Natural killer cell (primary cell): ENCODE measurements at places on chromosomes 13 and 19. TPM values are rescaled to one million over a fixed set of nuclear protein-coding genes. Genes with fewer than 3 reads are reported as not detected.

- H3K4me3 ChIP-seq = no peak overlapping the region
- H3K36me3 ChIP-seq = no peaks in the 10 kb centered on the region
- H3K27ac ChIP-seq = no peak overlapping the region
- no peaks in the 10 kb centered on the region for H3K4me1 ChIP-seq
- no peaks in the 10 kb centered on the region for H3K27me3 ChIP-seq
Observed at GRCh38 chr19:50272263-50272897, 56.8 kb downstream of the KCNC3 start.

- no peaks in the 10 kb centered on the region for H3K4me1 ChIP-seq
- H3K27me3 ChIP-seq = no peaks in the 10 kb centered on the region
- no peak overlapping the region for H3K4me3 ChIP-seq
- no peaks in the 10 kb centered on the region for H3K36me3 ChIP-seq
Observed at GRCh38 chr13:21997726-21998125, 326.9 kb downstream of the FGF9 start.

DNA sequence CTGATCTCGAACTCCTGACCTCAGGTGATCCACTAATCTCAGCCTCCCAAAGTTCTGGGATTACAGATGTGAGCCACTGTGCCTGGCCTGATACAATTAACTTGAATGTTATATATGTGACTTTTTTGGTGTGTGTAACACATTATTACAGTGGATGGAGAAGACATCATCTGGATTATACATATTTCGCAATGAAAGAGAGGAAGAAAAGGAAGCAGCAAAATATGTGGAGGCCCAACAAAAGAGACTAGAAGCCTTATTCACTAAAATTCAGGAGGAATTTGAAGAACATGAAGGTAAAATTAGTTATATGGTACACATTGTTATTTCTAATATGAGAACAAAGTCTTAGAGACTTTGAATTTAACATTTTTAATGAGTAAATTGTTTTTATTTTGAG, 55.5 kb downstream of the BRCA2 start:
- no peaks in the 10 kb centered on the region for H3K36me3 ChIP-seq
- H3K4me3 ChIP-seq = no peak overlapping the region
- H3K27me3 ChIP-seq = no peaks in the 10 kb centered on the region
- no peaks in the 10 kb centered on the region for H3K4me1 ChIP-seq

DNA sequence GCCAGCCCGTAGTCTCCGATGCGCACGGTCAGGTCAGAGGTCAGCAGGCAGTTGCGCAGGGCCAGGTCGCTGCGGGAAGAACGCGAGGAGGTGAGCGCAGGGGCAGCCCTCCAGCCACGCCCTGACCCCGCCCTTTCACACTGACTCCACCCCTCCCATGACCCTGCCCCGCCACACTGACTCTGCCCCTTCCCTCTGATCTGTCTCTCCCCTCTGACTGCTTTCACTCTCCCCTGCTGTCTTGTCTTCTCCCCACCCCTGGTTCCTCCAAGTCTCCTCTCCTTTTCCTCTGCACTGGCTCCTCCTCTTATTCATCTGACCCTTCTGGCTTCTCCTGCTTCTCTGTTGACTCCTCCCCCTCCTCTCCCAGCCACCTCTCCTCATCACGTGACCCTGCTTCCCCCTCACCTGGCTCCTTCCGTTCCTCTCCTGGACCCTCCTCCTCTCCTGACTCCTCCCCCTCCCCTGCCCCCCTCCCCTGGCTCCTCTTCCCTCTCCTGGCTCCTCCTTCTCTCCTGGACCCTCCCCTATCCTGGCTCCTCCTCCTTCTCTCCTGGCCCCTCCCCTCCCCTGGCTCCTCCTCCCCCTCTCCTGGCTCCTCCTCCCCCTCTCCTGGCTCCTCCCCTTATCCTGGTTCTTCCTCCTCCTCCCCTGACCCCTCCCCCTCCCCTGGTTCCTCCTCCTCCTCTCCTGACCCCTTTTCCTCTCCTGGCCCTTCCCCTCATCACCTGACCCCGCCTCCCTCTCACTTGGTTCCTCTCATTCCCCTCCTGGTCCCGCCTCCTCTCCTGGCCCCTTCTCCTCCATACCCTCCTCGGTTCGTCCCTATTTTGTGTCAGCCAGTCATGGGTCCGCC, 9.9 kb downstream of the LMTK3 start:
- H3K27ac ChIP-seq = no peak overlapping the region
- H3K27me3 ChIP-seq = peaks cover 21% of the 10 kb centered on the region
- no peak for DNase-seq
- H3K4me3 ChIP-seq = no peak overlapping the region
- no peaks in the 10 kb centered on the region for H3K36me3 ChIP-seq

DNA sequence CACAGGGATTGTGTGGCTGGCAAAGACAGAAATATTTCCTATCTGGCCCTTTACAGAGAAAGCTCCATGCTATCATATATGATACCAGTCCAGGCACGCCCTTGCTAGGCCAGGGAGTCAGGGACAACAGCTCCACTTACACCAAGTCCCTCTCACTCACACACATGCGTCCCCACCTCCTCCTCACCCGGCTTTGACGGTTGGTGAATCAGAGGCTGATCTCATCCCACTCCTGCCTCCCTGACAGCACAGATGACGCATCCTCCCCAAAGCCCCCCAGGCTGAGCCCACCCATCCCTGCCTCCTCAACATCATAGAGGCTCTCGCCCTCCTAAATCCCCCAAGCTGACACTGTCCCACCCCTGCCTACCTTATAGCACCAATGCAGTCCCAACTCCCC, 62.7 kb downstream of the F2RL3 start:
- no peaks in the 10 kb centered on the region for H3K36me3 ChIP-seq
- no peaks in the 10 kb centered on the region for H3K27me3 ChIP-seq
- no peaks in the 10 kb centered on the region for H3K4me1 ChIP-seq
- DNase-seq = no peak

GRCh38 chr13:58313219-58313618, 681.7 kb downstream of the PCDH17 start:
- no peaks in the 10 kb centered on the region for H3K4me1 ChIP-seq
- H3K27ac ChIP-seq = no peak overlapping the region
- H3K27me3 ChIP-seq = no peaks in the 10 kb centered on the region
- H3K36me3 ChIP-seq = no peaks in the 10 kb centered on the region
- no peak overlapping the region for H3K4me3 ChIP-seq

DNA sequence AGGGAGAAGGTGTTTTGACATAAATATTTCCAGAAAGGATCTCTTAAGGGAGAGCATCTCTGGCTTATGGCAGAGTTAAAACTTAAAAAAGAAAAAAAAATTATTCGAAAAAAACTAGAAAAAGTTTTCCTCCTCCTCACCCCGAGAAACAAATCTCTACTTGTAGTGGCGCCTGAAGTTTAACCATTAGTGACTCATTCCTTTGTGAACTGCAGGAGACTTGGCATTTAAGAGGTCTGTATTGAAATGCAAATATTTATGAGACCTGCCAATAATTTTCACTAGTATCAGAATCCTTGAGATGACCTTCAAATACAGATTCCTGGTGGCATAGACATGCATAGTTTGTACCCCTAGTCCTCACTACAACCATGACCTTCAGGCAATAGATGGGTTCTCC, 64.9 kb upstream of the MED4 start:
- H3K36me3 ChIP-seq = no peaks in the 10 kb centered on the region
- H3K27me3 ChIP-seq = no peaks in the 10 kb centered on the region
- DNase-seq = no peak
- no peak overlapping the region for H3K27ac ChIP-seq

DNA sequence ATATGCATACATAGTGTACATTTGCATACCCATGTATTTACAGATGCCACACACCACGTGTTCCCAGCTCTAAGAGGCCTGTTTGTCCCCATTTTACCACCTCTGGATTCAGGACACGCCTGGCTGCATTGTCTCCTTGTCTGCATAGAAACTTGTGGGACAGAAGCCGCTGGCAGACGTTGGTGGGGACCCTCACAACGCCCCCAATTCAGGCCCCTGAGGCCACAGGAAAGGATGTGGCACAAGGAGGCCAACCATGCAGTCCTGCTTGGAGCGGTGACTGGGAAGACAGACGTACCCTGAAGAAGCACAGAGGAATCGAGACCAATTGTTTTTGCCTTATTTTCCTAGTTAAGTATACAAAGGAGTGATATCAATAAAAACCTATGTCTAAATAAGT, 96.1 kb downstream of the ANKRD10 start:
- no peak overlapping the region for H3K27ac ChIP-seq
- no peaks in the 10 kb centered on the region for H3K27me3 ChIP-seq
- peaks cover 5% of the 10 kb centered on the region for H3K4me1 ChIP-seq
- no peak overlapping the region for H3K4me3 ChIP-seq

DNA sequence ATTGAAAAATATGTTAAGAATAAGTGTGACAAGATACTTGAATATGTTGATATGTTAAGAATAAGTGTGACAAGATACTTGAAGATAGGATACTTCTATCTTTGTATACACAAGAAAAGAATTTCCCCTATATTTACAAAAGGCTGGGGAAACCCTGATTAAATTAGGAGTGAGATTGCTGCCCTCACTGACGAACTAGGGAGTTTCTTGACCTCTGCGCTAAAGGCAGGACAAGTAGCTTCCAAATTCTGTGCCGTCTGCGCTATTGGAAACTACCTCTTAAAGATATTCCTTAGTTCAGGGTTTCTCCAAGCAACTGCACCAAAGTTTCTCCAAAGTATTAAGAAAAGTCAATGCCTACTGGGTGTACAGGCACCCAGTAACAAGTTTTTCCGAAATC, 730 bp downstream of the ZNF260 start:
- H3K4me1 ChIP-seq = peaks cover 17% of the 10 kb centered on the region
- DNase-seq = peak; percentile 21
- no peak overlapping the region for H3K27ac ChIP-seq
- H3K4me3 ChIP-seq = peak overlapping the region; percentile 76

DNA sequence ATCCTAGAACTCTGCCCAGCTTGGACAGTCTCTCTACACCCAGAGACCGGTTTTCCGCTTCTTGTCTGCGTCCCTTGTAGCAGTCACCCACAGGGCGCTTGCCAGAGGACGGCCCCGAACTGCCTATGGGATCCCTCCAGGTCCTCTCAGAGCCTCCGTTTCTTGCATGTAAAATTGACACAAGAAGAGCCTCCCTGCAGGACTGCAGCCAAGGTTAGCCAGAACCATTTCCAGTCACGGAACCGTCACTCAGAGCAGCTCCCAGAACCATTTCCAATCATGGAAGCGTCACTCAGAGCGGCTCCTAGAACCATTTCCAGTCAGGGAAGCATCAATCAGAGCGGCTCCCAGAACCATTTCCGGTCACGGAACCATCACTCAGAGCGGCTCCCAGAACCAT, 65.5 kb downstream of the ATP11A start:
- H3K27ac ChIP-seq = no peak overlapping the region
- no peak overlapping the region for H3K4me3 ChIP-seq
- H3K36me3 ChIP-seq = no peaks in the 10 kb centered on the region
- H3K27me3 ChIP-seq = no peaks in the 10 kb centered on the region
- no peak for DNase-seq

DNA sequence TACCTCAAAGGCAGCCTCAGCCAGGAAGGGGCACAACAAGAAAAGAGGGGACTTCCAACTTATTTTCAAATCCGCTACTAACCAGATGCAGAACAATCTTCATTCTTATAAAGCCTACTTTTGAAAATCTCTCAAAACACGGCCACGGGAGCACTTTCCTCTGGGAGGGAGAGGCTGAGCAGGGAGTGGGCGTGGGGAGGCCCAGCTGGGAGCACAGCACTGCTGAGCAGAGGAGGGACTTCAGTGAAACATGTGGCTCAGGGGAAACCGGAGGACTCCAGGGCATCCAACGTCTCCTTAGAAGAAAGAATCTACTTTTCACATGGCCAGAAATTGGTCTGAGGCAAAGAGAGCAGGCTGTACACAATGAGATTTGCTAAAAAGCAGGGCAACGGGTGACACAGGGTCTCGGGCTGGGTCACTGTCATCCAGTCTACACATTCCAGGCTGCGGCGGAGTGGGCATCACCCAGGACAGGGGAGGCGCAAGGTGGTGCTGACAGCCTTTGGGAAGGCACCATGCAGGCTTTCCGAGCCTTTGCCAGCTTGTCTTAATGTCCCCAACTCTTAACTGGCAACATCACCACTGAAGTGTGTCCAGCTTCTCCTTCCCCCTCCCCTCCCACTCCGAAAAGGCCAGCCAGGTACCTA, 117.1 kb downstream of the STK24 start:
- H3K27me3 ChIP-seq = no peaks in the 10 kb centered on the region
- no peak for DNase-seq

DNA sequence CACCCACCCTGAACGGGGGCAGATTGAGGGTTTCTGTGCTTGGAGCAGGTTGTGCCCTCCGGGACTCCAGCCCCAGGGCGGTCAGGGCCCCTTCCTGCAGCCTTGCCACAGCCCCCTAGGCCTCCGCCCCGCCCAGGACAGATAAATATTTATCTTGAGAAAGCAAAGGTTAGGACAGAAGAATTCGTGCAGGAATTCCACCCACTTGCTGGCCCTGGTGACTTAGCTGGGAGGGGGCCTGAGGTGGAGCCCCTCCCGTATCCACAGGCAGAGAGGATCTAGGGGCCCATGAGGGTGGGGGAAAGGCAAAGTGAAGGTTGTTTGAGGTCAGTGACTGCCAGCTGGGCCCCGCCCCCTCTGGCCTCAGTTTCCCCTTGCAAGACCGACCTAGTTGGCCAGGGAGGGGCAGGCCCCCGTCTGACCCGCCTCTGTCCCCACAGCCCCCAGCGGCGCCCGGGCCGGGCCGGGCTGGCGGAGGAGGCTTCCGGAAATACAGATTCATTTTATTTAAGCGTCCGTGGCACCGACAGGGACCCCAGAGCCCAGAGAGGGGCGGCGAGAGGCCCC, 5.2 kb downstream of the MIDN start:
- H3K27me3 ChIP-seq = no peaks in the 10 kb centered on the region
- peak overlapping the region; percentile 82 for H3K4me3 ChIP-seq
- H3K4me1 ChIP-seq = peaks cover 68% of the 10 kb centered on the region
- no peak for DNase-seq
- H3K27ac ChIP-seq = peak overlapping the region; percentile 99

DNA sequence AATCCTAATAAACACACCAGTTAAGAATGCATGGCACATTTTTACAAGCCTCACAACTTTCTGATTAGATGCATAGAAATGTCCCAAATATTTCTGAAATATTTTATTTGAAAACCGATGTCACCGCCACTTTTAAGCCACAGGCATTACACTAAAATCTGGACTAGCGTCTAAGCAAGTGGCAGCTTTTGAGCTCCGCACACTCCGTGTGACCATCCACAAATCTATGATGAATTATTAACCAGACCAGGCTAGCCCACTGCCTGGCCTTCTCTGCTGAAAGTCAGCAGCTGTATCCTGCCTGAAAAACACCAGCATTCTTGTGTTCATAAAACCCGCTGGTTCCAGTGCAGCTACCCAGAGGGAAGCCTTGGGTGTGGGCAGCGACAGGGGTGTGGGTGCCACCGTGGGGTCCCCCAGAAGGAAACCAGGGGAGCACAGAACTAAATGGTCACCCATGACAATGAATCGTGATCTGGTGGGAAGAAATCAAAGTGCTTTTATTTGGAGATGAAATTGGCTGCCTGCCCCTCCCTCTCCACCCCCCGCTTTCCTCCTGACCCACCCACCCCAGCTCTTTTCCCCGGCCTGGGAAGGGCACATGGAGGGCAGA, 13.8 kb downstream of the RASA3 start:
- no peak overlapping the region for H3K4me3 ChIP-seq
- peak overlapping the region; percentile 43 for H3K27ac ChIP-seq
- H3K4me1 ChIP-seq = peaks cover 86% of the 10 kb centered on the region

- H3K4me3 ChIP-seq = no peak overlapping the region
- no peak for DNase-seq
- H3K27ac ChIP-seq = no peak overlapping the region
- no peaks in the 10 kb centered on the region for H3K36me3 ChIP-seq
Observed at GRCh38 chr13:31755803-31756212, 16.5 kb downstream of the RXFP2 start.

- no peaks in the 10 kb centered on the region for H3K36me3 ChIP-seq
- no peak for DNase-seq
- H3K4me3 ChIP-seq = no peak overlapping the region
- no peaks in the 10 kb centered on the region for H3K4me1 ChIP-seq
Observed at GRCh38 chr13:70391678-70392077, 283.4 kb upstream of the KLHL1 start.

The MEIOSIN gene
- total RNA-seq = not detected

The TUBB4A gene
- 1.8 TPM for total RNA-seq

The KLK15 gene
- total RNA-seq = not detected

The DACT3 gene
- 0.14 TPM for total RNA-seq

The IRGC gene
- total RNA-seq = not detected
